ENCODE measurements at places on chromosomes 5 and 9.

DNA sequence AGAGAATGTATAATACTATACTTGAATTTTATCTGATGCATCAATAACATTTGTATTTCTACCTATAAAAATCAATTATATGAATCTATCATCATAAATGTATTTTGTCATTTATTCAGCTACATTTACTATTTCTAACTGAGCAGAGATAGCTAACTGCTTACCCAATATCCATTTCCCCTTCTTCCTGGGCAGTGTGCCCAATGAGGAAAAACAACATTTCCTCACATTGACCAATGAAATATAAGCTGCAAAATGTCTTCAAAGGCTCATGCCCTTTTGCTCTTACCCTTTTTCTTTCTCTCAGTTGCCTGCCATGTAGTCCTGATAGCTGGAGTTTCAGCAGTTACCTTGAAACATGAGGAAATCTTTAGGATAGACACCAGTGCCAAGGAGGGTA is 385.8 kb upstream of the PCSK5 start:
- DNase-seq, result no peak

GRCh38 chr9:88270413-88270812 is 117.8 kb upstream of the SPIN1 start:
- no peak for DNase-seq

DNA sequence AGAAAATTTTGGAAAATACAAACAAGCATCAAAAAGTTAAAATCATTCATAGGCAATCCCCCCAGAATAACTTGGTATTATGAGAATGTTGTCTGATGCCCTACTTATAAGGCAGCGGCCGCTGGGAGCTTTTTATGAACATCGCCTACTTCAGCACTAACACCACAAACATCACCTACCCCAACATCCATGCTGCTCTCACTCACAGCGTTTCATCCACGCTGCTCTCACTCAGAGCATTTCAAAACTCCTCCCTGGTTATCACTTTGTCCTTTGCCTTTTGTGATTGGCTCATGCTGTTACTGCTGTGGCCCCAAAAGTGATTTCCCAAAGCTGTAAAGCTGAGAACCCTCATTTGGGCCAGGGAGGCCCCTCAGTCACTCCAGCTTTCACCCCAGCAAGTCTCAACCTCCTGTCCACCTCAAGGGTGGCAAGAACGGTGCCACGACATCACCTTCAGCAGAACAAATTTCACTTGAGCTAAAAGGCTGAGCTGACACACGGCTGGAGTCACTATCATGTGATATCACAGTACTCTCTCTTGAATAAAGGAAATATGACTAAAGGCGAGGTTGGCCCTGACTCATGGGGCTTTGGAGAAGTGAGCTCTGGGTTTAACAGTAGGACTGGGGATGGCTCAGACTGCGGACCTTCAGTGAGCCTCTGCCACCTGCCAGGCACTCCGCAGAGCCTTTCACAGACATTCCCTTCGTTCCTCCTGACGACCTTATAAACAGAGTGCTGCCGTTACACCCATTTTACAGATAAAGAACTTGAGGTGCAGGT is 25.2 kb downstream of the SHC3 start:
- peak; percentile 64 for DNase-seq

DNA sequence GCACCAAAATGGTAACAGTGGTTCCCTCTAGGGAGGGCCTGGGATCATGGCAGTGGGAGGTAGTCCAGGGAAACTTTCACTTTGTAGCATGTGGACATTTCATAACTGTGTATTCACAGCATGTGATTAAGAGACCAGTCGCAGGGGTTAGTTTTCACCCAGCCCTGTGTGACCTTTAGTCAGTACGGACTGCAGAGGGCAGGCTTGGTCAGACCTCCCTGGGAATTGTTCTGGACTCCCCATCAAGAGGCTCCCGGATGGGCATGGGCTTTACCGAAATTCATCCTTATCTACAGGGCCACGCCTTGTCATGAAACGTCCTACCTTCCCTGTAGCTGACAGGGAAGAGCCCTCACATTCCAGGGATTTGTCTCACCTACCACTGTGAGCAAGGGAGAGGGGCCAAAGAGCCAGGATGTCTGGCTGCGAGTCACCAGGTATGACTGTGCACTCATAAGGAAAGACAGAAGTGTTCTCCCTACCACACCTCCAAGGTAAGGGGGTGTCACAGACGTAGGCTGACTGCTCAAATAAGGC is 19.9 kb downstream of the GPX3 start:
- DNase-seq, result no peak

- DNase-seq, result no peak
Observed at GRCh38 chr9:92223758-92224157, 69.7 kb downstream of the IARS1 start.

GRCh38 chr9:126303488-126303887 is 23.1 kb upstream of the MVB12B start:
- DNase-seq, result no peak

GRCh38 chr9:108776920-108777639 is 78.7 kb downstream of the ACTL7B start:
- DNase-seq, result no peak

All from activated CD4-positive, alpha-beta T cell treated with anti-CD3 and anti-CD28 coated beads, Interleukin-10, Interleukin-2, amounts not matched to agents 100 ng/mL and 50 ng/mL, durations not matched to agents 16 hours and 8 hours (primary cell).